ENCODE measurements at places on chromosomes 12 and 14.

DNA sequence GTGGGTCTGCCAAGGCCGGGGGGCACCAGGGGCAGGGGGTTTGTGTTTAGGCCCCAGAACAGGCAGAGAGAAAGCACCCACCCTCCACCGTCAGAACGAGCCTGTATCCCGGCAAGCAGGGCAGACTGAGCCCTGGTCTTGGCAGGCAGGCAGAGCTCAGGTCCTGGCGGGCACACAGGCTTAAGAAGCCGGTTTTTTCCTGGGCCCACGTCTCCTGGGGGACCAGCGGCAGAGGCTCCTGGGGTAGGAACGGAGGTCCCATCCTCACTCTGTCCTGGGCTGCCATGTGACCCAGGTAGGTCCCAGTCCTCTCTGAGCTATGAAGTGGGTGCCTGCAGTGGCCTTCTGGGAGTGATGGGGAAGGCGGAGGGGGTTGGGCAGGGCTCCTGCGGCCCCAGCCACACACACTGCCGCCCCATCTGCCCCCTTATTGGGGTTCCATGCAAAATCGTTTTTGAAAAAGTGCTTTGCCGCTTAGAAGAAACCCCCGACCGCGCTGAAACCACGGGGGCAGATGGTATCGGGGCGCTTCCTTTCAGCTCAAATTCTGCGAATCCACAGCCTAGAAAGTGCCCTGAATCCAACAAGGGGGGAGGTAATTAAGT lies 24.2 kb downstream of the SH2B3 start:
- DNase-seq: no peak

DNA sequence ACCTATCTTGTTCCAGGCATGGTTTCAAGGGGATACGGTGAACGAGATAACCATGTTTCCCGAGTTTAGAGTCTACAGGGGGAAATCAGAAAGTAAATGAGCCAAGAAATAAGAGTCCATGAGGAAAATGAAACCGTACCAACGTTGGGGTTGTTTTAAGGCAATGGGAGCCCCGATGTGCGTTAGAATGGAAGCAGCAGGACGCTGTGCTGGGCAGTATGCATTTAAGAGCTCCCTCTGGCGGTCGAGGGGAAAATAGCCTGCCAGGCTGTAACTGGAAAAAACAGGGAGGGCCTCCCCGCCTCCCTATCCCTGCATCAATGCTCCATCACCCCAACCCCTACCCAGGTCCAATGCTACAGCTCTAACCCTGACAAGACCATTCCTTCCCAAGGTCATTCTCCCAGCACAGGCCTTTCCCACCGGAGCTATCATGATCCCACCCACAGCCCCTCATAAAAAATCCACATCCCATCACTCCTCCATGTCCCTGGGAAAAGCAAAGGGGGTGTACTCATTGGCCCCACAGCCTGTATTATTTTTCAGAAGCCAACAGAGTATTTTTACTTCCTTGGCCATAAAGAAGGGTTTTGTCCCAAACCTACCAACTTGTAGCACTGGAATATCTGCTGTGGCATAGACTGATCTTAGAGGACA lies 226.3 kb upstream of the NOS1 start:
- peak; percentile 31 for DNase-seq

DNA sequence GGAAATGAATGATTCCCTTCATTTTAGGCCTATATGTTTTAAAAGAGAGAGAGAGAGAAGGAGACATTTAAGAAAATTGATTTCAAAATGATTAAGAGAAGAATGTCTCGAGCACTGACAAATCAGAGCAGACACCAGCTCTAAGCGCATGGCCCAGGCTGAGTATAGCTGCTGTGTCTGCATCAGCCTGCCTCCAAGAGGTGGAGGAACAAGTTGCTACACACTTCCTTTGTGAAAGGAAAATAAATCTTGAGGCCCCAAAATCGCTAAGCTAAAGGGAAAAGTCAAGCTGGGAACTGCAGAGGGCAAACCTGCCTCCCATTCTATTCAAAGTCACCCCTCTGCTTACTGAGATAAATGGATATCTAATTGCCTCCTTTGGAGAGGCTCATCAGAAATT lies 728.7 kb upstream of the TMEM132C start:
- no peak for DNase-seq

DNA sequence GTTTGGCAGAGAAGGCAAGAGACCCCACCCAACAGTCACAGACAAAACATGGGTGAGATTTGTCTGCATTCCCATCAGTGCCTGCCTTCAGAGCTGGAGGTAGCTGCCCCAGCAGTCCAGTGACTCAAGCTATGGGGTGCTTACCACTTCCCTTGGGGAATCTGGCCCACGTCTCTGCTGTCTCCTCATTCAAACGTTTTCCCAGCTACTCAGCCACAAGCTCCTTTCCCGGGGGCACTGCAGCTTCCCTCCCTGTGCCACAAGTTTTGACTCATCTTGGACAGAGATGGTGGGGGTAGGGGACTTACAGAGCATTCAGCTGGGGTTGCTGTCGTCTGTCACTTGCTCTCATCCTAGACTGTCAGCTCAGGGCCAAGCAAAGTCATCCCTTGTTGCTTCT lies 66.6 kb downstream of the FBXL14 start:
- DNase-seq: peak; percentile 88

GRCh38 chr12:100395811-100396210 lies 38.9 kb downstream of the SLC17A8 start:
- no peak for DNase-seq

DNA sequence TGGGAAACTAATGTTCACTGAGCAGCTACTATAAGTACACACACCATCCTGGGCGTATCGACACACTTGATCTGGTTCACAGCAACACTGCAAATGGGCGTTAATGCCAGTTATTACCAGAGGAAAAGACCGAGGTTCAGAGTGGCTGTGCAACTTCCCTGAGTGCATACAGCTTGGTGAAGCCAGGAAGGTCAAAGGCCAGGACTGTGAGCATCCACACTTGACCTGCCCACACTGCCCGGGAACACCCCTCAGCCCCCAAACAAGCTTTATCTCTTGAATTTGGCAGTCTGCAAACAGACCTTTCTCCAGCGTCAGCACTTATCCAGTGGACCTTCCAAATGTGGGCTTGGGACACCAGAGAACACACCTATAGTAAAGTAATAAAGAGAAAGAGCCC lies 312.6 kb downstream of the BCL11B start:
- no peak for DNase-seq

- no peak for DNase-seq
Observed at GRCh38 chr14:100711493-100711892, 15.2 kb upstream of the DLK1 start.

GRCh38 chr12:53057816-53058500 lies 8.1 kb downstream of the TNS2 start:
- DNase-seq: no peak
